ENCODE measurements at places on chromosomes 2 and 18.

DNA sequence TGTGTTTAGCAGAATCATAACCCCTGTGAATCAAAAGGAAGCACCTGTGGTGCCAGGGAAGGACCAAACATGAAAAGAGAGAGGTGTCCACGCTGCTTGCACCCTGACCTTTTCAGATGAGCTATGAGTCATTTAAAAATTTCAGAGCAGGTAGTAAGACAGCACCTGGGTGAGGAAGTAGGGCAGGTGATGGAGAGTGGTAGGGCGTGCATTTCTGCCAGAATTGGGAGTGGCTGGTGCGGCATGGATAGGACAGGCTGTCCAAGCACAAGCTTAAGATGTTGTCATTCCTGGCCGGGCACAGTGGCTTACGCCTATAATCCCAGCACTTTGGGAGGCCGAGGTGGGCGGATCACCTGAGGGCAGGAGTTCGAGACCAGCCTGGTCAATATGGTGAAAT, 36.8 kb downstream of the NPAS2 start:
- no peak for DNase-seq

DNA sequence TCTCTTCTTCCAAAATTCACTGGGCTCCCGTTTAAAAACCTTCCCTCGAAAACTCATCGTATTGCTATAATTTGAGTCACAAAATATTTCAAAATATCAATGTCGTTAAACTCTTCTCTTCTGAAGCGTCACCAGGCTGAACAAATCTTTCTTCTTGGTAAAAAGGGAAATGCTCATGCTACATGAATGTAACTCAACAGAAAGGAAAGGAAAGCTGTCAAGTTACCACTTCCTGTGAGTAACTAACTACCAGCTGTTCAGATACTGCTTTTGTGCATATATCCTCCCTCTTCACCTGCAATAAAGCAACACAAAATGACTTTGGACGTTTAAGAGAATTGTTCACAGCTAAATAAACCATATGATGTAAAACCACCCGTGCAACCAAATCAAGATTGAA, 95.4 kb downstream of the DOCK10 start:
- DNase-seq, result no peak

- DNase-seq, result no peak
Measured at GRCh38 chr2:190607014-190607597, 41.8 kb upstream of the NAB1 start.

DNA sequence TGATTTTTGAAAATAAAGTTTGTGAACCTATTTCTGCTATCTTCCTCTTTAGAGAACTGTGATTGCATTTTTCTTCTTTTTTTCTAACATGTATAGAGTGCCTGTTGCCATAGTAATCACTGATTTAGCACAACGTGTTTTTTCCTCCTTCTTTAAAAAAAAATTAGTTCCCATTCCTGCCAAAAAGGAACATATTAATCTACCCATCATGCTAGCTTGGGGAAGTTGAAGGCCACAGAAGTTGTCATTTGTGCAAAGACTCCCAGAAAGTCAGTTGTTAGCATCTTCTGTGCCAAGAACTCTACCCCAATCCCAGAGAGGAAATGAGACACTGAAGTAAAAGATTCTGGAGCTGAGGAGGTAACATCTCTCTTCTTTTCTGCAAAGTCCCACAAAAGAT, 57.3 kb downstream of the SLC8A1 start:
- no peak for DNase-seq

DNA sequence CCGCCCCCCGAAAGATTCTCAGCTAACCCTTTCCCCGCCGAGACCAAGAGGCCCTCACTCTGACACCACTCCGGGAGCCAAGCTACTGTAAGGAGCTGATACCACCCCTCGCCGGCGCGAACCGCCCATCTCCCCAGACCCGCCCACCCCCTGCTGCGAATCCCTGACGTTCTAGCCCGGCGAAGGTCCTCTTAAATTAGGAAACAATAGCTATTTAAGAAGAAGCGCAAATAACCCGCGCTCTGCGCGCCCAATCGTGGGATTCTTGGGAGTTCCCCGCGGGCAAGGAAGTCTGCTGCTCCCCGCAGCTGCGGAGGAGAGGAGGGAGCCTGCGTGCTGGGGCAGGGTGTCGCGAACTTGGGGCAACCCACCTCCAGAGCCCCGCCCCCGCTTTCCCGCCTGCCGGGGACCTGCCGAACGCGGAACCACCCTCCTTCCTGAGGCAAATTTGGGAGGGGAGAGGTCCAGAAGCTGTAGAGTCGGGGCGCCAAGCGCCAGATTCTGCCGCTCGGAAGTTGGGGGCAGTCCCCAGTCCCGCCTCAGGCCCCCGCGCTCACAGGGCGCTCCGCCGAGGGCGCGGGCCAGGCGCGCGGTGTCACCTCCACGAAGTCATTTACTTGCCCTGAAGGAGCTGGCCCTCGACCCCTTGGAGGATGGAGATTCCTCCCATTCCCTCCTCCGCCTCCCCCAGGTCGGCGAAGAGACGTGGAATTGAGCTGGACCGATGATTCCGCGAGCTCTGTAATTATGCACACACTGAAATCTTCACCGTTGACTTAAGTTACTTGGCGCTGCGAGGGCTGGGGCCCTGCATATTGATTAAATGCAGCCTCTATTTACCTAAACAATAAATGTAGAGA, 8.4 kb upstream of the SP9 start:
- peak; percentile 74 for DNase-seq

- DNase-seq, result no peak
Measured at GRCh38 chr2:180655393-180655792, 325.0 kb upstream of the UBE2E3 start.

- no peak for DNase-seq
Measured at GRCh38 chr2:224591220-224591619, 6.1 kb upstream of the CUL3 start.

DNA sequence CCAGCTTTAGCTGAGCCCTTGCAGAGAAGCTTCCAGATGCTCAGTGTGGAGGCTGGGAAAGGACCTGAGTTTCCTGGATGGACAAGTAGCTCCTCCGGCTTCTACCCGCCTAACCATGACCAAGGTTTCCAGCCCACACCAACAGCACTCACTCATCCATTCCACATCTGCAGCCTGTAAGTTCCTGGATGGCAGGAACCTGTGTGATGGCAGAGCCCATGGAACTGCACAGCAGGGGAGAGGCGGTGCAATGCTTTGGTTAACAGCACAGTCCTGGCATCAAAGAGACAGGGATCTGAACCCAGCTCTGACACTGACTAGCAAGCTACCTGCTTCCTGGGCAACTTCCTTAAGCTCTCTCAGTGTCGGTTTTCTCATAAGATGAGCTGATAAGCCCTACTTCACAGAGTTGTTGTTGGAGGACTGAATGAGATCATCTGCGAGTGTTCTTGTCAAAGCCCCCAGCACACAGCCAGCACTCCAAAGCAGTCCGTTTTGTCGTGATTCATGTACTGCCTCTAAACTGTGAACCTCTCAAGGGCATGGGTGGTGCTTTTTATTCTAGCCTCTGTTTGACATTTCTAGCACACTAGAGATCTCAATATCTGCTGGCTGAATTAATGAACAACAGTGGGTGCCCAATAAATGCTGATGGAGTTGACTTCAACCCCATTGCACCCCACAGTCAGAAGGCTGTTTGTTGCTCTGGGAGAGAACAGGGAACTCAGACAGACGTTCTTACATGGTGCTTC, 41.6 kb upstream of the OTOF start:
- DNase-seq, result no peak

- DNase-seq, result no peak
Measured at GRCh38 chr2:46863882-46864281, 51.7 kb downstream of the MCFD2 start.

DNA sequence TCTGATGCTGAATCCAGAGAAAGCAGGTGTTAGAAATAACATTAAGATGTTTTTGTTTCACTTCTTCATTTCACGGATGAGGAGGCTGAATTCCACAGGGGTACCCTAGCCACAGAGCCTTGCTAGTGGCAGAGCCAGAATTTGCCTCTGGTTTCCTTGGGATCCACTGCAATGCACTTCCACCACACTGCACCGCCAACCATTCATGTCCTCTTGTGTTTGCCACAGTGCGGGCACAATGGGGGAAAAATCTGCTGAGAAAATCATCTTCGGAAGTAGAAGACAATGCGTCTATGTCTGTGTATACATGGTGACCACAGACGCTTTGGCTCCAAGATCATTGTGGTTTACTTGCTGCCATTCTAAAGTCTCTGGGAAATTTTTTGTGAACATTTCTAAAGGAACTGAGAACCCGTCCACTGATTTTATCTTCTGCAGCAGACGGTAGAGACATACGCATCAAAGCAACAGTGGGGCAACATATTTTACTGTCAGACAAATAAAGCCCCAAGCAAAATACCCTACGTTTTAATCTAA, 14.9 kb downstream of the ICOS start:
- DNase-seq, result peak; percentile 82

DNA sequence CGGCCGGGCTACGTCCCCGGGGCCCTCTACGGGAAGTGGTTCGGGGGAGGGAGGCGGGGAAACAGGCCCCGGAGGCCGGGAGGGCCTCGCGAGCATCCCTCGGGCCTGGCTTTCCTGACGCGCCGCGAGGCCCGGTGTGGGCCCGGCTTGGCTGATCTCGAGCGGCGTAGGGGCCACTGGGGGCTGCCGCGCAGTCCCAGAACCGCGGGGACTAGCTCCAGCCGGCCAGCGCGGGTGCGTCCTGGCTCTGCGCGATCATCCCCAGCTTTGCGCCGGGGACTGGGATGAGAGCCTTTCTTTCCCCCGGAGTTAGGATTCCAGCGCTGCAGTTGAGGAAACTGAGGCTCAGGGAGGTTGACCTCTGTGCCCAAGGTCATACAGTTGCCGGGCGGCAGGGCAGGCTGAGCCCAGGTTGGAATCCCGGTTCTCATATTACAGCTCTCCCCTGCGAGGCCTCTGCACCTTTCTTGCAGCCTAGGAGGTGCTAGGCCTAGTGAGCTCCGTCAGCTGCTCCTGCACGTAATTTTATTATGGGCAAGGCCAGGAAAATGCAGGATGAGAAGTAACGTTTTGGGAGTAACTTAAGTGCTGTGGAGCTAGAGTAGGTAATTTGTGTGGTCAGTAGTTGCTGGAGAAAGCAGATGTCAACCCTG, 501 bp downstream of the LPIN1 start:
- DNase-seq, result no peak

GRCh38 chr2:161709428-161709827, 85.2 kb downstream of the SLC4A10 start:
- DNase-seq, result no peak

GRCh38 chr18:34758378-34758948, 48.4 kb downstream of the DTNA start:
- no peak for DNase-seq

GRCh38 chr2:9071032-9071431, 67.5 kb upstream of the MBOAT2 start:
- DNase-seq, result no peak

DNA sequence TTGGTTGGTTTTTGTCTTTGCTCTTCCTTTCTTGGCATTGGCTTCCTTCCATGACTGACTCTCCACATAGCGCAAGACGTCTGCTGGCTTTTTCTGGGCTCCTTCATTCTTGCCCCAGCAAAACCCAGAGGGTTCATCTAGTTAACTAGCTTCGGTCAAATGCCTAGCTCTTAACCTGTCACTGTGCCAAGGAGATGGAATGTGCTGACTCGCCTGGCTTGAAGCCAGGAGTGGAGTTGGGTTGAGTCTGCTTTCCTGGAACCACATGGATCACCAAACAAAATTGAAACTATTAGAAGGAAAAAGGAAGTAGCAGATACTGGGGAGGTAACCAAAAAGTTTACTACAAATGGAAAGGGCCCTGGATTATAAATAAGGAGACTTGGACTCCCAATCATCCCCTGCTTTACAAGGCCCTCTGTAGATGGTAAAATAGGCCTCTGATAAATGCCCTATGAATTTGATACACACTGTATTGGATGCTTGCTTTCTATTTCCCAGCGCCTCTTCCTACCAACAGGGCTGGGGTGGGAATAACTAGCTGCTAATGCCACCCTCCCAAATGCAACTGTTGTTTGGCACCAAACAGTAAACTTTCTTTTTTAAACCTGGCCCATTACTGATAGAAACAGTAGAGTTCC, 11.3 kb downstream of the MALT1 start:
- DNase-seq, result no peak

DNA sequence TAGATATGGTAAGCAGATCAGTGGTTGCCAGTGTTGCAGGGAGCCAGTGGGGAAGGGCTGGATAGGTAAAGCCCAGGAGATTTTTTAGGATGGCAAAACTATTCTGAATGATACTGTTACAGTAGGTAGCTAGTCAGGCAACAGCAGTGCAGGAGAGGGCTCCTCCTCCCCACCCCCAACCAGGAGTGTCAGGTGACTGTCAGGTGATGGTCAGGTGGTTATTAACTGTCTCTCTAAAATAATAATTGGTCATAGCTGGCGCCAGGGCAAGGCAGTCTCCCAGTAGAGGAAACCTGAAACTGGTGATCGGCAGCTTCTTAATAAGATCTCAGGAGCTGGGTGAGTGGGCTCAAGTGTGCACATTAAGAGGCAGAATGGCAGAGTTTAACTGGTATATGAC, 201.6 kb upstream of the PARD3B start:
- no peak for DNase-seq

- DNase-seq, result no peak
Measured at GRCh38 chr2:221134718-221135117, 437.4 kb downstream of the EPHA4 start.

DNA sequence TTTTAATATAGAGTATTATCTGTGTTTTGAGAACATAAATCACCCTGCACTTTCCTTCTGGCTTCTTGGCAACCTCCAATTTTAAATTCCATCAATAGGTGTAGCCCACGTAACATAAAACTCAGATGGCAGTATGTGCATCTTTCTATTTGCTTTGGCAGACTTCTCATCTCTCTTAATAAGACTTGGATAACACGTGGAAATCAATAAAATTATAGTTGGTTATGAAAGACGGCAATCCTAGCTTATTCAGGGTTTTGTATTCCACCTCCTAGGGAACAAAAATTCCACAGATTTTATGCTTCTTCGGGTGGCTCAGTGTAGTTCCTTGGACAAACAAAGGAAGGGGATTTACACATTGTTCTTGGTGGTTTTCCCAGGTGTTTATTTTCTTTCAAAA, 299.3 kb downstream of the RND3 start:
- DNase-seq, result no peak

DNA sequence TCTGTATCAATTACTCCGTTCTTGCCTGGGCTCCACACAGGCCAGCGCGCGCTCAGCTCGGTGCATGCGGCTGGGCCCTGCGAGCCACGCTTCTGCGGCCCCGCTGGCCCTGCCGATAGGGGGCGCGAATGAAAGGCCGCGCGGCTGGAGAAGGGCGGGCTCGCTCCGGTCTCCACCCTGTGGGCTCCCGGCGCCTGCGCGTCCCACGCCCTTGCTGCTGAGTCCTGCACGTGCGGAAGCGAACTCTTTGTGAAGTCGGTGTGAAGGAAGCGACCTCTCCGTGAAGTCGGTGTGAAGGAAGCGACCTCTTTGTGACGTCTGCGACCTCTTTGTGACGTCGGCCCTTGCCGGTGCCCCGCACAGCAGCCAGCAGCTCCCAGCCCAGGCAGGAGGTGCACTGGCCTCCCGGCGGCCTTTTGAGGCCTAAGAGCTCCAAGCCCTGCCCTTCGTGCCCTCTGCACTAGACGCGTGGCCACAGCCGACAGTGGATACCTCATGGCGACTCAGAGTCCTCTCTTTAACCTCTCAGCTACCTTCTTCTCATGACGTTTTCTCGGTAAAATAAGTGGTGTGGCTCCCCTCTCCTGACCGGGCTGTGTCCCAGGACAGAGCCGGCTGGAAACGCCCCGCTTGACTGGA, 391.9 kb upstream of the RAB6C start:
- no peak for DNase-seq

Measured in activated effector memory CD4-positive, alpha-beta T cell treated with anti-CD3 and anti-CD28 coated beads, Interleukin-2, amount 50 U/mL, for 16 hours (primary cell).